ENCODE measurements at places on chromosomes 1 and 21.

- no peak for DNase-seq
Observed at GRCh38 chr1:84634536-84635205, 55.6 kb downstream of the SSX2IP start.

DNA sequence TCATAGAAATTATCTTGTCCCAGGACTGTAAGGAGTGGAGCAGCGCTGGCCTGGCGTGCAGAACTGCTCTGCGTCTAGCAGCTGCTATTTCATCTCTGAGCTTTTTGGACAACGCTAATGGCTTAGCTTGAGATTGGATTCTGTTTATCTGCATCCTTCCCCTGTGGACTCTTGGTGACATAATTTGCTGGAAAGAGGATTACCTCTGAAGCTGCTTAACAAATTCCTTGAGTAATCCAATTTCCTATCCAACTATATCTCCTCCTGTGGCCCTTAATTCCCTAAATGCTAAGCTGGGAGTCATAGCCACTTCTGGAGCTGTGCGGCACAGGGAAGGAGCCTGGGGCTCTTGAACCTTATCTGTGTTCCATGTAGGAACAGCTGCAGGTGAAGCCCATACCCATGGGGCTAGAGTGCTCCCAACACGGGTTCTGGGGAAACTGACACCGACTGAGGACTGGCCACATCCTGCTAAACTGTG lies 43.2 kb downstream of the IL6R start:
- no peak for DNase-seq

GRCh38 chr1:173893611-173894010 lies 23.5 kb downstream of the SERPINC1 start:
- no peak for DNase-seq

DNA sequence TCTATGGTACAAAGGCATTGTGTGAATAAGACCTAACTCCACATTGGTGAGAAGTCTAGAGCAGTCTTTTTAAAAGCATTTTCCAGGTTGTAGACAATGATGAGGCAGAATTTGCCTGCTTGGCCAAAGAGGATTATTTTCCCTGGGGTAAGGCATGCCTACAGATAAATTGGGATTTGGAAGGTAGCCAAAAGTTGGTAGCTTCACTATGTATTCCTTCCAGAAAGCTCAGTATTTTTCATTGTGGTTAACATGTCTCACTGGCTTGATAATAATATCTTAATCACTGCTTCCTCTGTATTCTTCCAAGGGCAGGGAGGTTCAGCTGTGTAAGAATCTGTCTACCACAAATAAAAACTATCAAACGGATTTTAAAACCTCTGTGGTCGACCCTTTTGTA lies 590.8 kb upstream of the PRMT6 start:
- DNase-seq: no peak

- DNase-seq: peak; percentile 78
Observed at GRCh38 chr1:233025157-233025556, 74.7 kb downstream of the NTPCR start.

- no peak for DNase-seq
Observed at GRCh38 chr1:8374812-8375211, 56.9 kb downstream of the SLC45A1 start.

DNA sequence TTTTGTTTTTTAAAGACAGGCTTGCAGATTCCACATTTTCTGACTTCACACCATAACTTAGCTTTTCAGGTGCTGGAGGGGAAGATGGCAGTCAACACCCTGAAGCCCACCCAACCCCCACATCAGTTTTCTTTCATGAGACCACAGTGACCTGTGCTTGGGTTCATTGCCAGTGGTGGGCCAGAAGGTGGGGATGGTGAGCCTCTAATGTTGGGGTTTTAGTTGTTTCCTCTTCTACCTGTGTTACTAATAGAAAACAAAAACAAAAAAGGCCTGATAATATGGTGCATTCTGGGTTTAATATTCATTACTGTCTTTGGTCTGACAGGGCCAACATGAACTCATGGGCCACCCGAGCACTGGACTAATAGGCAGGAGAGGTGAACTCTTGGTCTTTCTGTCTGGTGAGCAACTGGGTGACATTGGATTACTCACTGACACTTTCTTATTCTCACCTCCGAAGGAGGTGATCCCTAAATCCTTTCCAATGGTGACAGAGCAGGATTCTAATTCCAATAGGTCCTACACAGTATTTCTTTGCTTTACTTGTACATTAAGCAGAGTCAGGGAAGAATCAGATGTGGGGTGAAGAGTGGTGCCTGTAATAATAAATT lies 132.8 kb downstream of the CLIC6 start:
- no peak for DNase-seq

GRCh38 chr1:92314024-92314423 lies 15.2 kb downstream of the RPAP2 start:
- DNase-seq: no peak
